ENCODE measurements at places on chromosomes 1 and 21.
A peak's percentile ranks its signal among the peaks of the same experiment; 100 is the strongest.

- DNase-seq, result no peak
Measured at GRCh38 chr1:185358957-185359356, 41.9 kb upstream of the IVNS1ABP start.

- no peak for DNase-seq
Measured at GRCh38 chr21:46346296-46347202, 22.6 kb downstream of the PCNT start.

GRCh38 chr1:189149547-189150375 lies 1327.9 kb downstream of the BRINP3 start:
- no peak for DNase-seq

DNA sequence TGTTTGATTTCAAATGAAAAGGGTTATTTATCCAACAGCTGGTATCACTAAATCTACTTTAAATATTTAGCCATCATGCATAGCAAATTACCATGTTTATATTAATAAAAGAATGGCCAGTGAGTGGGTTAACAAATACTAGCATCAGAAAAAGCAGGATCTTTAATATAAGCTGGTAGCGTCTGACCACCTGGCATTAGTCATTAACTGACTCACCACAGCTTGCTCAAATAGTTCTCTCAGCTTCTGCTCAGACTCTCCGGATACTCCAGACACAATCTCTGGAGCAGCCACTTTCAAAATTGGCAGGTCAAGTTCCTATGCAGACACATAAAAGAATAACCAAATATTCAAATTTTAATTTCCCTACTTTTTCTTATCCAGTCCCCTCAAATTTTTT lies 29.6 kb downstream of the NVL start:
- peak; percentile 62 for DNase-seq

DNA sequence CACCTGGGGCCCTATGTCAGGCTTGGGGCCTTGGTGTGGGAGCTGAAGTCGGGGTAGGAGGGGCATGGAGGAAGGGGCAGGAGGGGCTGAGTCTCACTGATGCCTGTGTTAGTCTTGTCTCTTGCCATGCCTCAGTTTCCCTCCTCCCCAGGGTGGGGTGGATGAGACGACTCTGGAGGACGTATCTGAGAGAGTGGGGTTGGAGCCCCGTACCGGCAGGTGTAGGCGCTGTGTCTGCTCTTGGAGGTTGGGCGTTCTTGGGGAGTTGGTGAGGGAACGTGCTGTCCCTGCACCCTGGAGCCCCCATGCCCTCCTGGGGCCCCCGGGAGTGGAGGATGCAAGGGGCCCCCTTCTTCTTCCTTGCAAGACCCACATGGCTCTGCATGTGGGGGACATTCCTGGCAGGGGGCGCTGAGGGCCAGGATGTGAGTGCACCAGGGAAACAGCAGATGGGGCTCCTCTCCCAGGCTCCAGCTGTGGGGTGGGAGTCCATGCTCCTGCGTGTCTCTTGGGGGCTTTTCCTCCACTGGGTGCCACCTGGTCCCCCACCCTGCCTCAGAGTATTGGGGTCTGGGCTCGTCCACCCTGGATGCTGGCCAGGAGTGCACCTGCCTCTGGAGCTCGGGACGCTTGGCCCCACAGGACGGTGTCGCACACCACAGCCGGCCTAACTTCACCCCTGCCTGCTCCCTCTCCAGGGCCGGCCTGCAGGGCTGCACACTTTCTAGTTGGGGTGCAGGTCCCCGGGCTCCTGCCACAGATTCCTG lies 1.4 kb upstream of the TNFRSF14 start:
- no peak for DNase-seq

DNA sequence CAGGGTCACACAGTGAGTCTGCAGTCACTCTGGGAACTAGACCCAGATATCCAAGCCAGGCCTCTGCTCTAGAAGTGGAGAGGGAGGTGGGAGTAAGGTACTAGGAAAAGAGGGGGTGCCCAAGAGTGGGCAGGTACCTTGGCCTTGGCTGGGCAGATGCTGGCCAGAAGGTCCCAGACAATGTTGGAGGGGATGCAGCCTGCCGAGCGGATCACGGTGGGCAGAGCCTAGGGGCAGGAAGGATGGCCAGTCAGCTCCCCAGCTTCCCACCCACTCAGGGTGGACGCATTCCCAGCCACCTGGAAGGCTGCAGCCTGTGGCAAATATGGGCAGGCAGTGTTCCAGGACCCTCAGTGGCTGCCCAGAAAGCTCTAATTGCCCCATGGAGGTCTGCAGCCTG lies 23.3 kb downstream of the SPOCD1 start:
- no peak for DNase-seq

DNA sequence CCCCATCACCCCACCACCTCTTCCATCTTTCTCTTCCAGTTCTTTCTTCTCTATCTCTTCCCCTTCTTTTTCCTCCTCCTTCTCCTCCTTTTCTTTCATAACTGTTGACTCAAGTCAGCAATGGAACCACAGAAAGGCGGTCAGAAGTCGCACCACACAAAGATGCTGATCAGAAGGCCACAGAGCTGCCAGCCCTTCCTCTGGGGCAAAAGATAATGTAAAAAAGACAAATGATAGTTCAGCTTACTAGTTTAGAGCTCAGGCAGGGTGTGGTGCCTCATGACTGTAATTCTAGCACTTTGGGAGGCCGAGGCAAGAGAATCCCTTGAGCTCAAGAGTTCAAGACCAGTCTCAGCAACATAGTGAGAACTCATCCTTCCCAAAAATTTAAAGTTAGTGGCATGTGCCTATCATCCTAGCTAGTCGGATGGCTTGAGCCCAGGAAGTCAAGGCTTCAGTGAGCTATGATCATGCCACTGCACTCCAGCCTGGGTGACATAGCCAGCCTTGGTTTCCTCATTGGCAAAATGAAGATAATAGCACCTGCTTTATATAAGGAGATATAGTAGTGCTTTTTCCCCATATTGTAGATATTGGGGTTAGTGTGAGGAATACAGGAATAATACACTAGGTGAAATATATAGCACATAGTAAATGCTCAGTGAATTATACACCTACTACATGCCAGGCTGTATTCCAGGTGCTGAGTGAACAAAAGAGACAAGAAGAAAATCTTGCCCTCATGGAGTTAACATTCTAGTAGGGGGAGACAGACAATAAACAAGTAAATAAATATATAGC lies 12.5 kb upstream of the IGSF3 start:
- DNase-seq, result no peak

DNA sequence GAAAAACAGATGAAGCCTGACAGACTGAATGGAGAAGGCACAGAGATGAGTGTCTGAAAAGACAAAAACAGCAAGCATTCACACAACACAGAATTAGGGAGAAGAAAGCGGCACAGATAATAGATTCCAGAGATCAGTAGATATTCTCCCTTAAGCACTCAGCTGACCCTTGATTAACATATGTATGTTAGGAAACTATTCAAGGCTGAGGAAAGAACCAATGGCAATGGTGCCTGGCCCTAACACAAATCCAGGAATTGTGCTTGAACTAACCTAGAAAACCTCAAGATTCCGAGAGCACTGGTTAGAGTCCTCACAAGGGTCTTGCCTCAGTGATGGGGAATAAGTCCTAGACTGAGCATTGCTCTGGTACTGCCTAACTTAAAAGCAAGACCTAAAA lies 30.9 kb downstream of the KCNT2 start:
- no peak for DNase-seq

DNA sequence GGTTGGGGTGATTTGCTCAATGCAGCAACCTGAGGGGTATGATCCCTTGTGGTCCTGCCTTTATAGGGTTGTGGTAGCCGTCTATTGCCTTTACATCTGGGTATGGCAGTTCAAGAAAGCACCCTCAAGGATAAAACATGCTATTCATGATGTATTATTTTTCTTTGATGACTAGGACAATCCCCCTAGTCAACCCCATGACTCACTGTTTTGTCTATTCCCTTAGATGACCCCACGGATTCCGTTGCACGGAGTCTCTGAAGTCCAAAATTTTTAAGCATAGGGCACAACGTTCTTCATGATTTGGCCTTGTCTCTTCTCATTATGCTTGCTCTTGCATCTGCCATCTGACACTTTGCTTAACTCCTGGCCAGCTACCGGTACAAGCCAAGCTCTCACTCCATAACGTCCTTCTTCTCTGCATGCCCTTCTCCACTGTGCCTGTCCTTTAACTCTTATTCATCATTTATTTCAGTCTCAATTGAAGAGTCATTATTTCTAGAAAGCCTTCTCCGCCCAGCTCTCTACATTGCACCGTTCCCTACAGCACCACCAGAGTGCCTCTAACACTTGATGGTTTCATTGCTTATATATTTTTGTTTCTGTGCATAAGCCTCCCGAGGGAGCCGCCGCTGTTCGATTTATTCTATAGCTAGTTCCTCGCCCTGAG lies 838 bp upstream of the DISP1 start:
- no peak for DNase-seq

GRCh38 chr1:160432371-160432786 lies 32.0 kb downstream of the VANGL2 start:
- no peak for DNase-seq

DNA sequence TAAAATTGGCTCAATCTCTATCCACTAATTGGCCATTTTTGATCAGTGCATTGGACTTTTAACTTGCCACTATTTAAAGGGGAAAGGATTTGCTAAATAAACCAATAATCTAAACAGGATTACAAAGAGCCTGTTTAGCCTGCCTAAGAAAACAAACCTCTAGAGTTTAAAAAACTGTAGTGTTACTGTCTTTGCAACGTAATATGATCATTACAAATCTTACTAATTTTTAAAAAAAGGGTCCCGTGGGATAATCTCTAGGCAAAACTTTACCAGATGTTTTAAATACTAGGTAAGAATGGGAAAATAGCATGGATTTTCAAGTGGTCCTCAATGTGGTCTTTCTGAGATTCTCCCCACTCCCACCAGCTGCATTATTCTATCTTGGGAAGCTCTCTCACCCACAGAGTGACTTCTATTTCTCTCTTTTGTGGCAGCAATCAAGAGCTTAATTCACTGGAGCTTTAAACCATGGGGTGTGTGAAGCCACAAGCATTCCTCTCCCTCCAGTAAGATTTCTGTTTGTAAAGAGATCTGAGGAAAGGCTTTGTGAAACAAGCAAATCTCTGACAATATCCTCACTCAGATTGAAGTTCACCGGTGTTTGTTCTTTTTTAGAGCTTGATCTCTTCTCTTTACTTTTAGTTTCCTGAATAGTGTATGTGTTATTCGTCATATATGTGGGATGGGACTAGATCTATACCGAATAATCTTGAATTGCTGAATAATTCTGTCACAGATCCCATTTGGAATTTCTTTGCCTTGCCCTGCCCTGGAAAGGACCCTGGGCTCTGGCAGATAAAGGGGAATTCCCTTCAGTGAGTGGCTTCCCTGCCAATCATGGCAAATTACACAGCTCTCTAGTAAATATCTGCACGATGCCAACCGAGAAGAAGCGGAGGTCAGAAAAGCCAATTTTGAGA lies 132.2 kb downstream of the TLR5 start:
- DNase-seq, result no peak

DNA sequence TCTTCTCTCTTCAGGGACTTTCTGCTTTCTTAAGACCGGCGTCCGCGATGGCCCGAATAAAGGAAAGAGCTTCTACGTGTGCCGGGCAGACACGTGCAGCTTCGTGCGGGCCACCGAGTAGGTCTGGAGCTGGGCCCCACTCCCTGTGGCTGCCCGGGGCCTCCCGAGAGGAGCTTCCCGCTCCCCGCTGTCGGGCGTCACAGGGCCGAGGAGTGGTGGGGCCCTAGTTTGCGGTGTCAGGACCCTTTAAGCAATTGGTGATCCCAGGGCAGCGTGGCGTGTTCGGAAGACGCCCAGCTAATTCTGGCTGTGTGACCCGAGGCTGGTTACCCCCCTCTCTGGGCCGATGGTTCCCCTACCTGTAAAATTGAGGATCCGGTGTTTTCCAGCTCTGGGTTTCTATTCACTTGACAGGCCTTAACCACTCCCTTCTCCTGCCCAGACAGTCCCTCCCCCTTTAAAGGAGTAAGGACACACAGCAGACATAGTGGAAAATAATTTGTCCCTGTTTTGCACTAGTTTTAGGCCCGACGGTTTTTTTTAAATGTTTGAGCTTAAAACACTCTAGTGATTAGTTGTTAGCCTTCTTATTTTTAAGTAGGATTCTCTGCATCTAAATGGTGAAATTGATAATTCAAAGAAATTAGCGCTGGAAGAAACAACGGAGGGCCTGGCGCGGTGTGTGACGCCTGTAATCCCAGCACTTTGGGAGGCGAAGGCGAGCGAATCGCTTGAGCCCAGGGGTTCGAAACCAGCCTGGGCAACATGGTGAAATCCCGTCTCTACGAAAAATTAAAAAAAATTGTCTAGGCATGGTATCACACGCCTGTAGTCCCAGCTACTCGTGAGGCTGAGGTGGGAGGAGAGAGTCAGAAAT lies 553 bp downstream of the TTF2 start:
- DNase-seq, result no peak

GRCh38 chr21:31041295-31042079 lies 3.2 kb upstream of the KRTAP19-8 start:
- no peak for DNase-seq

DNA sequence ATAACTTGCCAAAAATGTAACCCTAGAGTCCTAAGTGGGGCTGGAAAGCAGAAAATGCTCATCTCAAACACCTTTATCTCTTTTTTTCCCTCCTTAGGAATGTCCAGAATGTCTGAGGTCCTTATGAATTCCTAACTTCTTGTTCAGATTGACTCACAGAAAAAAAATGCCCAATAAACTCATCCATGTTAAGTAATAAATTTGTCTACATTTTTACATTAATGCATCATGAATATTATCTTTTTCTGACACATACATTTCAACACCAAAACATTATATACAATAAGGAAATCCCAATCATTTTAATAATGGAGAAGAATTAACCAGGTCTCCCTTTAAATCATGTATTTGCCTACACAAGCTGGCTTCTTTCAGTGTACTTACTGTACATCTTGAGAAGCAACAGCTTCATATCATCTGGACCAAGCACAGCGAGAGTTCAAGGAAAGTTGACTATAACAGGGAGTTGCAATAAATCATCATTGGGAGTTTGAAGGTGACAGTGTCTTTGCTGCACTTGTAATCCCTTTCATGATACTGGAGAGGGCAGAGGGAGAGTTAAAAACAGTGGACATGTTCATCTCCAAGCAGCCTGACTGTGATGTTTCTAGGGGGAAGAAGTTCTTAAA lies 565.2 kb downstream of the LTN1 start:
- no peak for DNase-seq

DNA sequence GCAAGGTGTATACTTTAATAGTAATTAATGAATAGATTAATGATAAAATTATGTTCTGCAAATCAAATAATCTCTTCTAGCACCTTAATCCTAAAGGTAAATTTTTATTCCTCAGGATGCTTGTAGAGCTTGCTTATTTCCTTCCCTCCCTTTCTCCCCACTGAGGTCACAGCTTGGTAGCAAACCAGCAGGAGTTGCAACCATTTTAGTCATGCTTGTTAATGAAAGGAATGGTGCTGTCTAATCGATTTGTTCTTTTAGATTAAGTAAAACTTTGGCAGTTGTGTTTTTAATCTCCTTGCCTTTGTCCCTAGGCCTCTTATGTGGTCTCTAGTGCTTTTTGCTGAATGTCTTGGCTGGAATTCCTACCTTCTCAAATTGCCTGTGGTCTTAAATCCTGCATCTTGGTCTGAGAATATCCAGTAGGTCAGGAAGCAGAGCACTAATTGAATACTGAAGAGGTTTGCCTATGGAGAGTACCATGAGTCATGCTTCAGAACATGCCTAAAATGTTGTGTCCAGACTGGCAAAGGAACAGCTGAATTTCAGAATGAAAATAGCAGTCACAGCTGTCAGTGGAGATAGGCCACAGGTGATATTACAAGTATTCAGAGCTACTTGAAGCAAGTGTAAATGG lies 36.3 kb upstream of the RWDD3 start:
- no peak for DNase-seq

GRCh38 chr1:28983509-28984310 lies 69.3 kb downstream of the EPB41 start:
- DNase-seq, result no peak

- no peak for DNase-seq
Measured at GRCh38 chr1:242089911-242090310, 91.0 kb upstream of the MAP1LC3C start.
